Upper lobe of right lung (tissue), 1 donor: ENCODE measurements at places on chromosomes 3 and 15.

DNA sequence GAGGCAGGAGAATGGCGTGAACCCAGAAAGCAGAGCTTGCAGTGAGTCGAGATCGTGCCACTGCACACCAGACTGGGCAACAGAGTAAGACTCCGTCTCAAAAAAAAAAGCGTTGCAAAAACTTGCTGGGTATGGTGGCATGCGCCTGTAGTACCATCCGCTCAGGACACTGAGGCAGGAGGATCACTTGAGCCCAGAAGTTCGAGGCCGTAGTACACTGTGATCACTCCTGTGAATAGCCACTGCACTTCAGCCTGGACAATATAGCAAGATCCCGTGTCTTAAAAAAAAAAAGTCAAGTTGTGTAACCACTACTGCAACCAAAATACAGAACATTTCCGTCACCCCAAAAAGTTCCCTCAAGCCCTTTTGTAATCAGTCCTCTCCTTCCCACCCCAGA lies 1.5 kb downstream of the ARPC4 start:
- DNase-seq, result no peak

DNA sequence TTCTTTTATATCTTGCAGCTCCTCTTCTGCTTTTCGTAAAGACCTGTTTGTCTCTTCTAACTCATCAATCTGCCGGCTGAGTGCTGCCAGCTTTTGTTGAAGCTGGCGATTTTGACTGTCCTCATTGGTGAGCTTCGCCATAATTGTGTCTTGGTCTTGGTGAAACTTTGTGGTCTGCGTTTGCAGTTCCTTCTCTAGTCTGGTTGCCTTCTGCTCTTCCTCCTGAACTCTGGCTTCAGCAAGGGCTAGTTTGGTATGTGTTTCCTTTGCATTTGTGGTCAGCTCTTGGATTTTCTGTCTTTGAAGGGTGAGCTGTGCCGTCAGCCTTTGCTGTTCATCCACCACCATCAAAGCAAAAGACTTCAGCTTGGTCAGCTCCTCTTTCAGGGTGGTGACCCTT lies 32.9 kb downstream of the CMSS1 start:
- DNase-seq, result no peak

DNA sequence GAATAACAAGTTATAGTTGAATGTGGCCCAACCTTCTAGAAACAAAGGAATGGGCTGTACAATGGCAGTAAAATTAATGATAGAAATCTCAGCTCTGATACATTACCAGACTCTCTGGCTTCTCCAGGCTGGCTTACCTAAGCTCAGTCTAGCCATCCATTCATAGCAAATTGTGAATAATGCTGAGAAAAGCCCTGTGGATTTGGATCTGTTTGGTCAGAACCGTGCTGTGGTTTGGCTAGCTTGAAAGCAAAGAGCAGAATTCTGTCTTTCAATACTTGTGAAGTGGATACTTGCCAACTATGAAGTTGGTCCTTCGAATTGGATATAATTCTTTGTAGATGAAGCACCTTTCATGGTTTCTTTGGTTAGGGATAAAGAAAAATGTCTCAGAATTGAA lies 199.1 kb downstream of the EPHA3 start:
- no peak for DNase-seq

GRCh38 chr15:63371297-63371918 lies 10.2 kb downstream of the CA12 start:
- no peak for DNase-seq

GRCh38 chr3:17258823-17259436 lies 374.2 kb downstream of the PLCL2 start:
- no peak for DNase-seq

- no peak for DNase-seq
Observed at GRCh38 chr15:56940388-56940787, 21.9 kb downstream of the TCF12 start.

DNA sequence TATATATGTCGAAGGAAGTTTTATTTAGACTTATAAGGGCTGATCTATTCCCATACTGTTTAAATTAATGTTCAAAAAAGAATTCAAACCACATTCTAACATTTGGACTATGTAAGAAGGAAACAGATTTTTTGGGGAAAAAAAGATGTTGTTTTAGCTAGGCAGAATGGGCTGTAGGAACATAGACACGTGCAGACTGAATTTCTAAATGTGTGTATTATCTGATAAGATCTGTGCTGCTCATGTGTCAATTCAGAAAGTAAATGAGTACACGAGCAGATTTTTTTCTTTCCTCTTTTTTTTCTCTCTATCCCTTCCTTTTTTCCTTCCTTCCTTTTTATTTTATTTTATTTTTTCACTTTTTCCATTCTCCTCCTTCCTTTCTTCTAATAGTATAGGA lies 259.5 kb upstream of the KCNH8 start:
- DNase-seq, result no peak

DNA sequence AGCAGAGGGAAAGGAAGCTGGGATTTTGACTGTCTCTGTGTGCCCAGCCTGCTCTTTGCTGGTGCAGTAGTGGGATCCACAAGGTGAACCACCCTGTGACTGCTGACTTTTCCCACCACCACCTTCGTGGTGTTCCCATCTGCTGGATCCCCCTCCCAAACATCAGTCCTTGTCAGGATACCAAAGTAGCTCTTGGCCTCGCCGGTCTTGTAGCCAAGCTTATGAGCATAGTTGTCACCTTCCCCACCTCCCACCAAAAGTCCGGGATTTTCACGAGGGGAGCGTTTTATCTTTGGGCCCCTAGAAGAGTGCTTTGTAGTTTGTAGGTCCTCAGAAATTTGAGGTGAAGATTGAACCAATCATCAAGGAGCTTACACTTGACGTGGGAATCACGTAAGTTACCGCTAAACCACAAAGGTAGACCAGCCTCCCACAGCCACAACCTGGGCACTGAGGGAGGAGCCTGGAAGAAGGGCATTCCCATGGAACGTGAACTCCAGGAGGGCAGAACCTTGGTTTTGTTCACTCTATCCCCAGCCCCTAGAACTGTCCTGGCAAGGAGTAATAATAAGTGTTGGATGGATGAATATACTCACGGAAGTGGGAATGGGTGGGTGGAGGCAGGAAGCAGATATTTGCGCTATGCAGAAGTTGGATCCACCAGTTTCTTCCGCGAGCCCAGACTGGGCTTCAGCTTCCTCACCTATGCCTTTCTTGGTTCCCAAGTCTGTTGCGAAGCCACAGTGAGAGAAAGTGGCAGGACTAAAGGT lies 814 bp upstream of the TEX264 start:
- peak; percentile 46 for DNase-seq

DNA sequence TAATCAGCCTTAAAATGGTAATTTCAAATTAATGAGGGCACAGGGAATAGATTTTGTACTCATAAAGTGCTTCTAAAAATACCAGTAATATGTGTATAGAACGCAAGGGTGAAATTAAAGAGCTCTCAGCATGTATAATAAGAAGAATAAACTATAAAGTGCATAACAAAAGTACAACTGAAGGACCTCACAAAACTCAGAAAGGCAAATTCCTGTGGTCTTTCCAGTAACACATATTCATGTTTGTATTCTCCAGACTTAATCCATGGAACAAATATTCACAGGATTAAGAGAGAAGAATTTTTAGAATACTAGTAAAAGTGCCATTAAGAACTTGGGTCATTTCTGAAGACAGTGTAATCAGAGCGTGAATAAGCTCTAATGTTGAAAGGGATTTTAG lies 646.3 kb downstream of the CADM2 start:
- DNase-seq, result no peak

- no peak for DNase-seq
Observed at GRCh38 chr3:151591441-151591840, 130.6 kb upstream of the IGSF10 start.

- no peak for DNase-seq
Observed at GRCh38 chr3:38102444-38102814, 34.5 kb downstream of the ACAA1 start.

DNA sequence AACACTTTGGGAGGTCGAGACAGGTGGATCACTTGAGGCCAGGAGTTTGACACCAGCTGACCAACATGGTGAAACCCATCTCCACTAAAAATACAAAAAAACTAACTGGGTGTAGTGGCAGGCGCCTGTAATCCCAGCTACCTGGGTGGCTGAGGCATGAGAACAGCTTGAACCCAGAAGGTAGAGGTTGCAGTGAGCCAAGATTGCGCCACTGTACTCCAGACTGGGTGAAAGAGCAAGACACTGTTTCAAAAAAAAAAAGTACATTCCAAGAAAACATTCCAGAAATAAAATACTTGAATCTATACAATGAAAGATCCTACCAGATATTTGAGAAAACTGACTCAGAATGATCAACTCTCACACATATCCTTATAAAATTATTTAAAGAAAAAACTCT lies 30.4 kb downstream of the TFDP2 start:
- DNase-seq, result no peak

- no peak for DNase-seq
Observed at GRCh38 chr3:181793006-181793405, 81.3 kb downstream of the SOX2 start.

DNA sequence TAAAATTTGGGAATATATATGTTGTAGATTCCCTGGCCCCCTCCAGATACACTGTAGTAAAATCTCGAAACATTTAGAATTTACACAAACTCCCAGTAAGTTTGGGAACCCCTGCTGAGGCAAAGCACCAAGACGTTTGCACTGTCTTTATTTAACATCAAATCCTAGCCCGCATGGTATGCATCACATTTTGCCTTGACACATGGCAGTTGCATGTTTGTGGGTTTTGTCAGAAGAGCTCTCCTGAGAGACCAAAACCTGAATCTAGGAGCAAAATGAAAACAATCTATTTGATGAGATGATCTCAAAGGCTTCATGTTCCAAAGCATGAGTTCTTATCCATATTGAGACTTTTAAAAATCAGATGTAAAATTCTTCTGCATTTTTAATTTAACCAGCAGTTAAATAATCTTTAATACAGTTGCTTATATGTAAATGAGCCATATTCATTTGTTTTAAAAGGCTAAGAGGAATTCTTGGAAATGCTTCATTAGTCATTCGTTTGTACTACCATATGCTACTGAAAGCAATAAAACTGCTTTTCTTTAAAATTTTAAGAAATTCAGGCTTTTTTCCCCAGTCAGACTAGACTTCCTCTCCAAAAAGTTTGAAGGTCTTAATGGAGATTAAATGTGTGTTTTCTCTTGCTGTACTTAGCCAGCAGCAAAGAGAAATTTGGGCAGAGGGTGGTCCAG lies 105.2 kb upstream of the BOC start:
- no peak for DNase-seq

GRCh38 chr3:21779909-21780308 lies 28.9 kb upstream of the ZNF385D start:
- DNase-seq, result no peak

DNA sequence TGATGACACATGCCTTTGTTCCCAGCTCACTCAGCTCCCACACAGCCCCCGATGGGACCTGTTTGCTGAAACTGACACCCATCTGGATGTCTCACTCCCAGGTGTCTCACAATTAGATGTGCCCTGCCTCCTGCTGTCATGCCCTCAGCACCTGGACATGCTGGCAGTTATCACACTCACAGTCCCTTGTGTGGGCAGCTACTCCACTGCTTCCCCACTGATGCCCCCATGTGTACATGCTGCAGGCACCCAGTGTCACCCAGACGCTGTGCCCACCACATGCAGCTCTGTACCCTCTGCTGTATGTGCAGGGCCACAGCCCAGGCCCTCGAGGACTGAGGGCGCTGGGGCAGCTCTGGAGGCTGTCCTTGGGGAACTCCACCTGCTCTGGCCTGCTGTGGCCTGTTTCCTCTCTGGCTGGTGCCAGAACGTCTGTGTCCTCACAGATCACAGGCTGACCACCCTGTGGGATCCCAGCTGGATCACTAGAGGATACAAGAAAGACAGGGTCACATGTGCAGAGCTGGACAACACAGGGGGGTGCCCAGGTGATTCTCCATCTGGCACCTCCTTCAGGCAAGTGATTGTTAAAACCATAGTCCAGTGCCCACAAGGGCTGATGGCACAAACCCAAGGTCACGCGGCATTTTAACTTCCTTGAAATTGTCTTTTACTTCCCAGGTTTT lies 14.0 kb downstream of the C3orf22 start:
- DNase-seq, result peak; percentile 52

DNA sequence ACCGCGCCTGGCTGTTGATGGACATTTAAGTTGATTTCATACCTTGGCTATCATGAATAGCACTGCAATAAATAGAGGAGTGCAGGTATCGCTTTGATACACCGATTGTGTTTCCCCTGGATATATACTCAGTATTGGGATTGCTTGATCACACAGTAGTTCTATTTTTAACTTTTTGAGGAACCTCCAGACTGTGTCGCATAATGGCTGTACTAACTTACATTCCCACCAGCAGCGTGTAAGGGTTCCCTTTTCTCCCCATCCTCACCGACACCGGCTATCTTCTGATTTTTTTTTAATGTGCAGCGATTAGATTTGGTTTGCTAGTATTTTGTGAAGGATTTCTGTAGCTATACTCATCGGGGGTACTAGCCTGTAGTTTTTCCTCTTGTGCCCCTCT lies 16.0 kb downstream of the RUBCN start:
- no peak for DNase-seq

GRCh38 chr3:58326267-58326900 lies 6.3 kb upstream of the PXK start:
- no peak for DNase-seq

DNA sequence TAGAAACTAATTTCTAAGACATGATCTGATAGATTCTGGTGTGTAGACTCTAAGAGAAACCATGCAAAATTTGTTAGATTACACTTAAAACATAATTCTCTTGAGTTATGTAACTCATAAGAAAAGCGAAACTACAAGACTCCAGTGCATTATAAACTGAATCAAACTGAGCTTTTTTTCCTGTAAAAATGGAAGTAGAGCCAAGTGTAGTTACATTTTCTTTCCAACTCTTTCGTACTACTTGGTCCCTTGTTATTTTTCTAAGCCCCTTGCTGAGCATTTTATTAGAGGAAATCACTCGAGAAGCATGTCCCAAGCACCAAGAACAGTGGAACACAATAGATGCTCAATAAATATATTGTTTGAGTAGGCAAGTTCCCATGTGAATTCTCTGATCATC lies 130.2 kb downstream of the GADL1 start:
- DNase-seq, result no peak

- no peak for DNase-seq
Observed at GRCh38 chr3:71035886-71036285, 547.6 kb downstream of the FOXP1 start.
